DMS53 (cell line): ENCODE measurements at places on chromosomes 1 and 21.
A peak's percentile ranks its signal among the peaks of the same experiment; 100 is the strongest.

- no peak for DNase-seq
Measured at GRCh38 chr1:107535091-107535490, 394.3 kb downstream of the NTNG1 start.

DNA sequence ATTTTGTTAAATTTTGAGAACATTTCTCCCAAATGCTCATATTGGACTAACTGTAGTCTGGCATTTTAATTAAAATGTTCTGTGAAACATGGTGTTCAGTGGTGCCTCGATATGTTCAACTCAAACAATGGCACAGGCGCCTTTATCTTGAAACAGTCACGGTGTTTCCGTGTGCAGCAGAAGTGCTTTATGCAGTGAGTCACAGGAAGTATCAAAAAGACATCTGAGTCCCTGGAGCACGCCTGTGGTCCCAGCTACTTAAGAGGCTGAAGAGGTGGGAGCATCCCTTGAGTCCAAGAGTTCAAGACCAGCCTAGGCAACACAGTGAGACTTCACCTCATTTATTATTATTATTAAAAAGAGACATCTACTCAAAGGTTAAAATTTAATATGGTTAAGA is 52.2 kb downstream of the GREM2 start:
- peak; percentile 32 for DNase-seq

GRCh38 chr1:48552420-48552819 is 80.4 kb upstream of the SPATA6 start:
- DNase-seq: peak; percentile 78

DNA sequence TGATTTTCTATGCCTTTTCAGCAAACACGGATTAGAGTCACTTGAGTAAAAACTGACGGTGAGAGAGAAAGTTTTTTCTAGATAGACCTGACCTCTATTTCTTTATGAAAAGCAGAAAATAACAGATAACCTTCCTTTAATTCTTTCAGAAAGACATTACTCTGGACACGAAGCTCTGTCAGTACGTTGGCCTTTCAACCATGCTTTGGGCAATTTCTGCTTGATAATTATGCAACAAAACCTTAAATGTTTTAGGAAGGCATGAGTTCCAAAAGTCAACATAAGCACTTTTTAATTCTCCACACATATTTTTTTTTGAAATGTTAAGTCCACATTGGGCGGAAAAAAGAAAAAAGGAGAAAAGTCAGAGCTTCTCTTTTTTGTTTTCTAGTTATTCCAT is 137.8 kb downstream of the AKT3 start:
- no peak for DNase-seq

- peak; percentile 38 for DNase-seq
Measured at GRCh38 chr21:45324489-45325205, 37.0 kb upstream of the POFUT2 start.

DNA sequence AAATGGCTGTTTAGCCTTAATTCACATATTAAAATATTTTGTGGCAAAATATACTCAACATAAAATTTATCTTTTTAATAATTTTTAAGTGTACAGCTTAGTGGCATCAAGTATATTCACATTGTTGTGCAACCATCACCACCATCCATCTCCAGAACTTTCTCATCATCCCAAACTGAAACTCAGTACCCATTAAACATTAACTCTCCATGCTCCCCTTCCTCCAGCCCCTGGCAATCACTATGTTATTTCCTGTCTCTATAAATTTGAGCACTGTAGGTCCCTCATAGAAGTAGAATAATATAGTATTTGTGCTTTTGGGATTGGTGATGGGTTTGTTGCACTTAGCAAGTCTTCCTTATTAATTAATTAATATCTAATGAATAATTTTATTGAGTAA is 29.4 kb downstream of the CCN1 start:
- DNase-seq: no peak

DNA sequence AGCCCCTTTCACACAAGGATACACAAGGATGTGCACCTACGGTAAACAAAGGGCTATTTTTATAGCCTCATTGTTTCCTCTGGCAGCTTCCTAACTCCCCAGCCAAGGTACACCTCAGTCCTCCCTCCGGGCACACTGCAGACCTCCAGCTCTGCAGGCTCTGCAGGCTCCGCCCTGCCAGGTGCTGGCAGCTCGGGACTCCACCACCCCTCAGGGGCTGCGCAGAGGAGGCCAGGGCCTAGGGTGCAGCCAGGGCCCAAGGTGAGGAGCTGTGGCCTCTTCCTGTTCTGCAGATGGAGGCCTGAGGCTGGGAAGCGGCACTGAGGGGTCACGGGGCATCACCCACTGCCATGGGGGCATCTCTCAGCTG is 19.8 kb upstream of the CLSTN1 start:
- peak; percentile 89 for DNase-seq

DNA sequence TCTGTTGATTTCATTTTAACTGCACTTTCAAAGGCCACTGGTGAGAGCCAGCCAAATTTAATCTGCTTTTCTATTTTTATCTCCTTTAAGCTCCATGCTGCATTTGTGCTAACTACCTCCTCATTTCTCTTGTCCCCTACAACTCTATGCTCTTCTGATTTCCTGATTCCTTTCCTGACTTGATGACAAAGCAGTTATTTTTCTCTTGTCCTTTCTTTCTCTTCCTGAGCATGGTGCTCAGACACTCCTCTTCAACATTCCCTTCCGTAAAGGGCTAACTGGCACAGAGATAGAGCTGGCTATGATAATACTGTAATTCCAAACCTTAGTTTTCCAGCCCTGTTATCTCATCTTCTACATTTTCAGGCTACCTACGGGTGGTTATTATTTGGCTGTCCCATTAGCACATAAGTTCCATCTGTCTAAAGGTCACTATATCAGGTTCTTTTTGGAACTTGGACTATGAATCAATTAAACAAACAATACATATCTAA is 6.8 kb upstream of the BCAS2 start:
- no peak for DNase-seq

GRCh38 chr1:25702101-25702775 is 85.6 kb downstream of the MAN1C1 start:
- DNase-seq: no peak

DNA sequence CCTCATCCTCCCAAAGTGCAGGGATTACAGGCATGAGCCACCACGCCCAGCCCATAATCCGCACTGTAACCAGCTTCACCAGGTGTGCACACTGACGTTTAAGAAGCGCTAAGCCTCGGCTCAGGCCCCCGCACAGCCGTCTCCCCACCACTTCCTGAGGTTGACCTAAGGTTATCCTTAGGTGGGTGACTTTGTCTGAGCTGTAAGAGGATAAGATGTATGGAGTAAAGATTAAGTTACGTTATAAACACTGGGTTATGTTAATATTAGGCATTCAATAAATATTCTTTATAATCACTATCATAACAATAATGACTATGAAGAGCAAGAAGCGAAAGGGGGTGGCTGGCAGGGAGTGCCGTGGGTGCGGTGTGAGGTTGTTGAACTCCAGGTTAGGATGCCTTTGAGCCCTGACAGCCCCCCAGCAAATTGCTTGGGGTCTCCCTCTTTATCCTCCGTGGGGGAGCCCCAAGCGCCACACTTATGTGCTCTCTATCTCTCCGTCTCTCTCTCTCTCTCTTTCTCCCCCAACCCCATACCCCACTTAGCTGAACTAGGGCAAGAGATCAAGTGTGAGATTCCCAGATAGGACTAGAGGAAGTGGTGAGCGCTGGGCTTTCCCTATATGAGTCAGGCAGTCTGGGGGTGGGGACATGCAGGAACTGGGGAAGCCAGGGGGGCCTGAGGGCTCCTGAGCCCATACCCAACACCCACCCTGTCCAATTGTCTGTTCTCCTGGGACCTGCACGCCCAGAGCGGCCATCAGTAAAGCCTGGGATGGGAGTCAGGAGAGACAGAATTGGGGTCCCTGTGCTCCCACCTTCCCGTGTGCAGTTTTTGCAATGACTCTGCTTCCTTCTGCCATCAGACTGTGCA is 7.6 kb downstream of the EFHD2 start:
- DNase-seq: peak; percentile 16

GRCh38 chr1:34590211-34590623 is 164.6 kb upstream of the GJB5 start:
- peak; percentile 99 for DNase-seq

- DNase-seq: no peak
Measured at GRCh38 chr1:212229654-212230053, 55.6 kb upstream of the PPP2R5A start.

- no peak for DNase-seq
Measured at GRCh38 chr1:30275926-30276764, 447.2 kb downstream of the MATN1 start.

DNA sequence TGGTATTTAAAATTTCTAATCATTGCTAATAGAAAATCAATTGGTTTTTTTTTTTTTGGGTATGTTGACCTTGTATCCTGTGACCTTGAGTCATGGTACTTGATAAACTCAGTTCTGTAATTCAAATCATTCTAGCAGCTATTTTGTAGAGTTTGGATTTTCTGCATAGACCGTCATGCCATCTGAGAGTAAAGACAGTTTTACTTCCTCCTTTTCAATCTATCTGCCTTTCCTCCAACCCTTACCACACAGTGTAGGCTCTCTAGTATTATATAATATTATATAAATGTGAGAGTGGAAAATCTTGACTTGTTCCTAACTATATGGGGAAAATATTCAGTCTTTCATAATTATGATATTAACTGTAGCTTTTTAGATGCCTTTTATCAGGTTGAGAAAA is 7.0 kb downstream of the TDRD5 start:
- no peak for DNase-seq

DNA sequence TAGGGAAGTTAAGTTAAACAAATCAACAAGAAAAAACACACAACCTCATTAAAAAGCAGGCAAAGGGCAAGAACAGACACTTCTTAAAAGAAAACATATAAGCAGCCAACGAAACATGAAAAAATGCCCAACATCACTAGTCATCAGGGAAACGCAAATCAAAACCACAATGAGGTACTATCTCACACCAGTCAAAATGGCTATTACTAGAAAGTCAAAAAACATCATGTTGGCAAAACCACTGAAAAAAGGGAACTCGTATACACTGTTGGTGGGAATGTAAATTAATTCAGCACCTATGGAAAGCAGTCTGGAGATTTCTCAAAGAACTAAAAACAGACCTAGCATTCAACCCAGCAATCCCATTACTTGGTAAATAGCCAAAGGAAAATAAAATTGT is 51.1 kb downstream of the HSF2BP start:
- DNase-seq: no peak

- no peak for DNase-seq
Measured at GRCh38 chr1:157287462-157287861, 149.3 kb upstream of the ETV3 start.

DNA sequence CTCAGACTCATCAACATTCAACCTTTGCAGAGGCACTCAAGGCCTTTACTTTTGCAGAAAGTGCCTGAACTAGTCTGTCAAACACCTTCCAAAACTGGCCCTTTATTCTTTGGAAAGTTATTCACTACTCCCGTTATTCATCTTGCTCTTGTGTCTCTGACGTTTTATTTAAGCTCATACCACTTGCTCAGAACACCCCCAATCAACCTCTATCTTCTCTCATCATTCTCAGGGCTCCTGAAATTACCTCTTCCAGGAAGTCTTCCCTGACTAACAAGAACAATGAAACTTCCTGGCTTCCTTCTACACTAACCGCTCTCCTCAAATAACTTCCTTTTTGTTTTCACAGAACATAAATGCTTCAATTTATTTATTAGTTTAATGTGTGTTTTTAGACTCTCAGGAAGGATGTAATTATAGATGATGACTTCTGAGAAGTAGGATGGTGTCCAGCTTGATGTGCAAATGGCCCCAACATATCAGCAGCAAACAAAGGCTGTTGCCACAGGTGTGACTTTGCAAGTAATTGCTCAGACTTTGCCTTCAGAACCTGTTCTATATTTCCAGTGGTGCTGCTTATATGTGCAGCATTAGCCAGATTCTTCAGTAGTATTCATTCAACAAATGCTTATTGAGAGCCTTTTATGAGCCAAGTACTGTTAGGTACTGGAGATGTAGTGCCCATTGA is 22.8 kb upstream of the BATF3 start:
- DNase-seq: peak; percentile 22

DNA sequence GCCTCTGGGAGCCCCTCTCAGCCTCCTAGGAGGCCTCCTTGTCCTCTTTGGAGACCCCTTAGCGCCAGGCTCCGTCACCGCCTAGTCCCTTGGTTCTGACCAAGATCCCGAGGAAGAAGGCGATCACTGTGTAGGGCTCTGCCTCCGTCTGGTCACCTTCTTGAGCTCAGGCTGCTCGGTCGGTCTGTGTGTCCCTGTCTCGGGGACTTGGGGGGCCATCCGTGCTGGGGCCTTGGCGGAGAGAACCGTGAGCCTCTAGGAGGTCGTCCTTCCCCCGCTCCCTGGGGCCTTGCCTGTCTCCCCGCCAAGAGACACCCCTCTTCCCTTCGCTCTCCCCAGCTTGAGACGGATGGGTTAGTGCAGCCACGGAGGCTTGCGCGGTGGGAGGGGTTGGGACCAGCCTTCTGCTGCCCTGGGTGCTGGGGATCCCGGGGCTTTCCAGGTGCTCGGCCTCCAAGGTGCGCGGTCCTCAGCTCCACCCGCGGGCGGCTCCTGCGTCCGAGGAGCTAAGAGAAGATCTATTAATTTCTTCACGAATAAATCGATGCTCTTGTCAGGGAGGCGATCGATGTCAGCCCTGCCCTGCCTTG is 701 bp upstream of the INSRR start:
- DNase-seq: peak; percentile 73

DNA sequence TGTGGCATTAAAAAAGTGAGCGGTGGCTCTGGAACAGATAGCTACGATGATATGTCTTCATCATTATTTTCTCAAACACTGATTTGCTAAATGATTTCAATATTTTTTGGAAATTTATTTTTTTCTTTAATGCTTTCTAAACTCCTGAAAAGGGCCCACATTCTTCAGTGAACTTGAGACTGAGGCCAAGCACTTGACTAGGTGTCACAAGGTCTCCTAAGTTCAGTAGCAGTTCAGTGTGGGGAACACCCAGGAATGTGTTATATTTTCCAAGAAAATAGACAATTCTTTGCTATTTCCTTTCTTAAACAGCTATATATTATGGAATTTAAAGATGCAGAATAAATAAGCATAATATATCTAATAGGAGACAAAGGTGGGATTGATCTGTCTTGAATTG is 850.9 kb downstream of the USP25 start:
- DNase-seq: no peak

GRCh38 chr1:188466539-188466938 is 1637.8 kb downstream of the PLA2G4A start:
- DNase-seq: no peak

- DNase-seq: no peak
Measured at GRCh38 chr1:156781585-156782186, 14.4 kb downstream of the PRCC start.

DNA sequence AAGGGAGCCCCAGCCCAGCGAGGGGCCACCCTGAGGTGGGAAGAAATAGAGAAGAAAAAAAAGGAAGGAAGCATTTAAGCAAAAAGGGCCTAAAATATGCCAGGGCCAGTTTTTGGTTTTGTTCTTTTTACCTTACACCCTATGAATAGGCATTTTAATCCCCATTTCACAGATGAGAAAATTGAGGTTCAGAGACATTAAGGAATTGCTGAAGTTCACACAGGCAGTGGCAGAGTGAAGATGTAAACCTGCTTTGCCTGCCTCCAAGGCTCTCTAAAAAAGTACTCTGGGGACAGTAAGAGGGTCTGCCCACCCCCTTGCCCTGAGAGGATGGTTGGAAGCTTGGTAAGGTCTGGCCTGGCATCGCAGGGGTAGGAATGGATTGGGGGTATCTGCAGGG is 19.8 kb downstream of the RAP1GAP start:
- DNase-seq: no peak
